ENCODE measurements at places on chromosomes 11 and 22. TPM values are rescaled to one million over a fixed set of nuclear protein-coding genes. Genes with fewer than 3 reads are reported as not detected.

DNA sequence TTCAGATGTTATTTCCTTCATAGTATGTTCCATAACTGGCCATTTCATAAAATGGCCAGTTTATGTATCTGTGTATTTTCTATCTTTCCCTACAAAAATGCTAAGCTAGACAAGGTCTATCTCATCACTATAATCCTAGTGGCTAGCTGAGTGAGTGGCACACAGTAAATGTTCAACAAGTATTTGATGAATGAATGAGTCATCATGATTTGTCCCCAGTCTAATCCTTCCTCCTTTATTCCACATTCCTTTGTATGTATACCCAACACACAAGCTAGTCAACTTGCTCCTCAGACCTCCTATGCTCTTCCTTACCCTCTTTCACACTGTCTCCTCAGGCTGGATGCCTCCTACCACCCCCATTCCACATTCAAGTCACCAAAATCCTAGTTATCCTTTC is 12.5 kb downstream of the APLNR start:
- DNase-seq, result peak; percentile 70

GRCh38 chr11:62880231-62880802 is 379 bp upstream of the SLC3A2 start:
- DNase-seq, result peak; percentile 81

DNA sequence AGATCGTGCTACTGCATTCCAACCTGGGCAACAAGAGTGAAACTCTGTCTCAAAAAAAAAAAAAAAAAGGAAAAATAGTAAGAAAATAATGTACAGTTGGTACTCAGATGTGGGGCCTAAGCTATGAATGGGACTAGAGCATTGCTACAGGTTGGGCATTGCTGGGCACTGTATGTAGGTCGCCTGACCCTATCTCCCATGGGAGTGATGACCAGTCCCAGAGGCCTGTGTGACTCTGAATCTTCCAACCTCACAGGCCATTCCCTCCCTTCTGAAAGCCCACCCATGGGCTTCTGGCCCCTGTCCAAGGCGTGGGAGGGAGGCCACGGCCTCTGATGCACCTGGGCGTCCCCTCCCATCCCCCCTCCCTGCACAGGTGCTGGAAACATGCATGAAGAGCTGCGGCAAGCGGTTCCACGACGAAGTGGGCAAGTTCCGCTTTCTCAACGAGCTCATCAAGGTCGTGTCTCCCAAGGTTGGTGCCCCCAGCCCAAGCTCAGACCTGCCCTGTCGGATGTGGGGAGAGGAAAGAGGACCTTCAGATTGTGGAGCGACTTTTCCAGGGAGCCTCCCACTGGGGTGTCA is 9.5 kb downstream of the GGA1 start:
- no peak for DNase-seq

GRCh38 chr11:102240502-102240901 is 76.8 kb upstream of the BIRC3 start:
- DNase-seq, result no peak

GRCh38 chr22:23909296-23909898 is 15.2 kb downstream of the MIF start:
- no peak for DNase-seq

- DNase-seq, result no peak
Measured at GRCh38 chr22:32544953-32545558, 70.4 kb downstream of the FBXO7 start.

Gene PLAAT4
- total RNA-seq, result 0.79 TPM

Gene PPP1CA
- total RNA-seq, result 209 TPM

DNA sequence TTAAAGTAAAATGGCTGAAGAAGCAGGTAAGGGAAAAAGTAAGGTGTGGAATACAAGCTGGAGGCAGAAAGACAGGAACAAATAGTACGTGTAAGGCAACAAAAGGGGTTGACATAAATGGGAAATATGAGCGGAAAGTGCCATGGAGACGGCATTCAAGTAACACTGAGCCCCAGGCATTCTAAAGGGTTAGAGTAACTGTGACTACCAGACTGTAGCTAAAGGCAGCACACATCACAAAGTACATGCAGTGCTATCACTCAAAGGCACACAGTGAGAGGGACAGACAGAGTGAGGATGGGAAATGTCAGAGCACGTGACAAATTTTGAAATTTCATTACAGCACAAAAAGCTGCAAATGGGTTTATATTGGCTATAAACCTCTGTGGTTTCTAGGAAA is 13.9 kb upstream of the MAML2 start:
- DNase-seq, result no peak

DNA sequence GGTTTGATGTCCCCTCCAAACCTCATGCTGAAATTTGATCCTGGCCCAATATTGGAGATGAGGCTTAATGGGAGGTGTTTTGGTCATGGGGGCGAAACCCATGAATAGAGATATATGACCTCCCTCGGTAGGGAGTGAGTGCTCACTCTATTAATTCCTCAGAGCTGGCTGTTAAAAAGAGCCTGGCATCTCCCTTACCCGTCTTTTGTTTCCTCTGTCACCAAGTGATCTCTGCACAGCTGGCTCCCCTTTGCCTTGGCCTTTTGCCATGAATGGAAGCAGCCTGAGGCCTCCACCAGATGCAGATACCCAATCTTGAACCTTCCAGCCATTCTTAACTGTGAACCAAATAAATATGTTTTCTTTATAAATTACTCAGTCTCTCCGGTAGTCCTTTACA is 4.5 kb upstream of the CCDC81 start:
- no peak for DNase-seq

Gene CREB3L1
- 0.53 TPM for total RNA-seq

Gene ZNRF3
- 3.4 TPM for total RNA-seq

GRCh38 chr22:23381661-23382427 is 198.2 kb downstream of the IGLL1 start:
- DNase-seq, result no peak

Gene CNGA4
- not detected for total RNA-seq

Gene OR4X1
- not detected for total RNA-seq

Gene OR51F1
- not detected for total RNA-seq

GRCh38 chr11:35483131-35483820 is 42.1 kb downstream of the PAMR1 start:
- no peak for DNase-seq

- no peak for DNase-seq
Measured at GRCh38 chr11:8234425-8234821, 29.3 kb downstream of the LMO1 start.

Gene BIK
- 56.8 TPM for total RNA-seq

GRCh38 chr11:126282361-126282735 is 545 bp upstream of the TIRAP start:
- DNase-seq, result no peak

DNA sequence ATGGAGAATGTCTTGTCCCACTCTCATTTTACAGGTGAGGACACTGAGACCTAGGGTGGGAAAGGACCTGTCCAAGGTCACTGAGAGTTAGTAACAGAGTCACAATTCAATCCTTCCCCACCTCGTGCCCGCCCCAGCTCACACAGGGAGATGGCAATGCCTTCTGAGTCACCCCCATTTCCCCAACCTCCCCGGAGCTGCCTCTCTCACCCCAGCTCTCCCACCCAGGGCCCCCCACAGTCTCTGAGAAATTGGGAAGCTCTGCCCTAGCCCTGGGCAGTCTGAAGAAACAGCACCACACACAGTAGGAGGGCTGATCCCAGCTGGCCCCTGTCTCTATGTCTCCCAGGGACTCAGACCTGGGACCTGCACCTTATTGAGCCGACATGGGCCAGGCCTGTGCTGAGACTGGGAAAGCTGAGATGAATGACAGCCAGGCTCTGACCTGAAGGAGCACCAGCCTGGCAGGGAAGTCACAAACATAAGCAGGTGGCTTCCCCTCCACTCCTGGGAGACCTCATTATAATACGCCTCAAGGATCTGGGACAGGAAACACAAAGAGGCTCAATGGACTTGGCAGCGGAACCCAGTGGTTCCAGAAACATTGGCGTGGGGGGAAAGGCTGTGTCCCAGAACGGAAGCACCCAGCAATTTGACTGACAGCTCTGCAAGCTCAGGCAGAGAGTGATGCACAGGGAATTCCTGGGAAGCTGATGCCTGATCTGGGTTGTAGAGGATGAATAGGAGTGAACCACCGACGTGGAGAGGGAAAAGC is 51.0 kb downstream of the CD6 start:
- DNase-seq, result no peak

DNA sequence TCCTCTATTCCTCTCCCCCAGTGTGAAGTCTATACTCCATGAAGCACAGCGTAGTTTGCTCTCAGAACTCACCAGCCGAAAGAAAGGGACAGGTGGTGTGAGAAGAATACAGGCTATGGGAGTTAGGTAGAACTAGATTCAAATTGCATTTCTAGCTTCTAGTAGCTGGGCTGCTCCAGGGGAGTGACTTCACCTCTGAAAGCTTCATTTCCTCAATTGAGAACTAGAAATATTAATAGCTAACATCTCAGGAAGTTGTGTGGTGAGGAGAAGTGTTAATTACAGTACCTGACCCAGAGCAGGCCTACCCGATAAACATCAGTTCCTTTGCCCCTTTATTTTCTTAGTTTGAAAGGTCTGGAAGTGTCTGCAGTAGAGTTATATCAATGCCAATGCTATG is 484.7 kb upstream of the TENM4 start:
- no peak for DNase-seq

DNA sequence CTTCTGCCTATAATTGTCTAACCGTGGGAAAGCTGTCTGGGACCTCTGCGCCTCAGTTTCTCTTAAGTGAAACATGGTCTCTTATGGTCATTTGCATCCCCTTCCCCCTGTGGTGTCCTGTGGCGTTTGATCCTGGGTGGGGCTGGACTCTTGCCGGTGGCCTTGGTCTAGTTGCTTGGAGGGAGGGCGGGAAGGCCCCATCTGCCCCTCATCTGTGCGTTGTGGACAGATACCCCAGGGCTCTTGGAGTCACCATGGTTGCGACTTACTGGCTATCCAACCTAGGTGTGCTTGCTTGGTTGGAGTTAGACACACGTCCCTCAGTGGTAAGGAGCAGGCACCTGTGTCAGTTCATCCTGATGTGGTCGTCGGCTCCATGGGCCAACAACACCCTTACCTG is 15.2 kb downstream of the SHANK3 start:
- no peak for DNase-seq

Gene KDELR3
- 1.8 TPM for total RNA-seq

DNA sequence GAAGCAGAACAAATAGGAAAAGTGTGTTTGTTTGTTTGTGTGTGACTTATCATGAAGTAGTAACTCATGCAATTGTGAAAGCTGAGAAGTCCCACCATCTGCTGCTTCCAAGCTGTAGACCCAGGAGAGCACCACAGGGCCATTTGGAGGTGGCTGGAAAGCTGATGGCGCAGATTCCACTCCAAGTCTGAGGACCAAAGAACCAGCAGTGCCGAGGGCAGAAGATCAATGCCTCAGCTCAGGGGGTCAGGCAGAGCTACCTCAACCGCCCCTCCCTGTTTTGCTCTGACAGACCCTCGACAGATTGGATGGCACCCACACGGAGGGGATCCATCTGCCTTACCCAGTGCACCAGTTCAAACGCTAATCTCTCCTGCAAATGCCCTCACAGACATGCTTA is 896.2 kb downstream of the BRD1 start:
- no peak for DNase-seq

Data from bronchial epithelial cell (primary cell).